CD8-positive, alpha-beta T cell (primary cell): ENCODE measurements at places on chromosomes 3 and 15.
A peak's percentile ranks its signal among the peaks of the same experiment; 100 is the strongest.

GRCh38 chr3:186318135-186318534 is 43.9 kb downstream of the DGKG start:
- no peak for DNase-seq

DNA sequence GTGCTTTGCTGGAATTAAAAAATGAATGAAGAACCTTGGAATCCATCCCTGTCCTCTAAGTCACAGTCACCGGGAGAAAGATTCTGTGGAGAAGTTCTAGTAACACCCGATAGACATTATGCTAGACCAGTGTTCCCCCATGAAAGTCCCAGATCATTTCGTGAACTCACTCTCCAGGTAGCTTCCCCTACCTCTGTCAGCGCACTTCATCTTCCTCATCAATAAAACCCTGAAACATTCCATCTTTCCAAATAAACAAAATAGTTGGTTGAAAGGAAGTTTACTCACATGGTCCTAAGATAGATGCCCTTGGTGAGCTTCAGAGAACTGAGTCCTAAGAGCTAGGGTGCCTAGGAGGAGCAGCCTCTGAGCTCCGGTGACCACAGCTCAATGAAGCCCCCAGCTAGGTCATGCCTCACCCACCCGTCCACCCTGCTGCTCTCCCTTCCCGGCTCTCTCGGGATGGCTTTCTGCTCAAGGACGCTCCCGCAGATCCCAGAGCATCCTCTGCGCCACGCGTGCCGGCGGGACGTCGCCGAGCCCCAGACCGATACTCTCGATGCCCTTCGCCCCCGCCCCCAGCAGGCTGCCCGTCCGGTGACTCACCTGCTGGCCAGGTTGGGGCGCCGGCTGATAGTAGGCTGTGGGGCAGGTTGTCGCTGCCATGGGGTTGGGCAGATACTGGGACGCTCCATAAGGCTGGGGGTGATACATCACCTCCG is 776 bp downstream of the VGLL3 start:
- no peak for DNase-seq

- DNase-seq: no peak
These were observed 24.3 kb upstream of the CP start for GRCh38 chr3:149245738-149246451.

GRCh38 chr3:95044101-95044500 is 981.2 kb downstream of the NSUN3 start:
- no peak for DNase-seq

DNA sequence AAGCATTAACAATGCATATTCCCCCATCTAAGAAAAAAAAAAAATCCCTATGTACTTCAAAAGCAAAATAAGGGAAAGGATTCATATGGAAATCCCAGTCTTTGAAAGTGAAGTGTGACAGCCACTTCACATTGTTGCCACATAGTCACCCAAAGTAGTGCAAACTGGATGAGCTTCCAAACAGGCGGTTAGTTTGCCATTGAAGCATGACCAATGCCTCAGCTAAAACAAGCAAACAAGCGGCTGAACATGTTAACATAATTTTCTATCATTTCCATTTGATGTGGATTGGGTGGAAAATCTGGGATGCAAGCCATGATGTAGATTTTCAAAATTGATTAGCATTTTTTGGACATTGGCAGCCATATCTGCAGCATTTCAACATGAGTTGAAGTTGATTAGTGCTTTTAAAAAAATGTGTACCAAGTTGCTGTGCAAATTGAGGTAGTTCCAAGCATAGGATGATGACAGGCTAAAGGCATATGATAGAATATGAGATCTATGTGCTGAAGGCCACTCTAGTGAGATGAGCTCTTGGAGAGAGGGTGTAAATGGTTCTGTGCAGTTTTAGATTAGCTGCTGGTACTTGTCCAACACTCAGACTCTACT is 405.2 kb downstream of the NR2F2 start:
- no peak for DNase-seq

DNA sequence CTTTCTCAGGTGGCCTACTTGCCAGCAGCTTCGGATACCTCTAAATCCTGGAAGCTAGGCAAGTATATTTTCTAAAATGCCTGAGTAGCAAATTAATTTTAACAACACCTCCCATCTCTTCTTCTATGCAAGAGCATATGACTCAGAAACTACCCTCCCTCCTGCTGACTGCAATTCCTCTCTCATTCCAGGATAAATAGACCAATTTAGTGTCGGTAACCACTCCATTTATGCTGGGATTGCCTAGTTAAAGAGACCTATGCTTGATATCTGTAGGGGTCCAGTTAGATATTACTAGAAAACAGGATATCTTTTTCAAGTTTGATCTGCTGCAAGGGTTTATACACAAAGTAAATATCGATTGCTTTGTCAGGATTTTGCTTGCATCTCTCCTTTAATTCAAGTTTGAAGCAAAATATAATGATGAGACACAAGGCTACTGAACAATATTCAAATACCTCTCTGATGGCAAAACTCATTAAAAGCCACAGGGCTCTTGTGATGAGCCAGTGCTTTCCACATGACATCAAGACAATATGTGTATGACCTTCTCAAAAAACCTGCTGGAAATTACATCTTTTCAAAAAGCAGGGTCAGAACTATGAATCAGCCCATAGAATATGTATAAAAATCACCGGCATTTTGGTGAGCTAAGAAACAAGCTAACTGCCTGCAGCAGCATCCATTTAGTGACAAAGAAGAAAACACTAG is 491.6 kb upstream of the NECTIN3 start:
- DNase-seq: no peak

GRCh38 chr15:68209272-68209671 is 4.1 kb upstream of the CALML4 start:
- no peak for DNase-seq

- DNase-seq: peak; percentile 65
These were observed 15.9 kb downstream of the IVD start for GRCh38 chr15:40421246-40422157.

- no peak for DNase-seq
These were observed 31.4 kb upstream of the SEC13 start for GRCh38 chr3:10352146-10352911.

- DNase-seq: no peak
These were observed 216.9 kb downstream of the ZBTB20 start for GRCh38 chr3:114929971-114930732.

- no peak for DNase-seq
These were observed 44.8 kb upstream of the UMPS start for GRCh38 chr3:124685481-124685880.

GRCh38 chr15:81183439-81183775 is 13.3 kb upstream of the IL16 start:
- DNase-seq: no peak

GRCh38 chr15:71708051-71708429 is 102.3 kb upstream of the NR2E3 start:
- DNase-seq: no peak

DNA sequence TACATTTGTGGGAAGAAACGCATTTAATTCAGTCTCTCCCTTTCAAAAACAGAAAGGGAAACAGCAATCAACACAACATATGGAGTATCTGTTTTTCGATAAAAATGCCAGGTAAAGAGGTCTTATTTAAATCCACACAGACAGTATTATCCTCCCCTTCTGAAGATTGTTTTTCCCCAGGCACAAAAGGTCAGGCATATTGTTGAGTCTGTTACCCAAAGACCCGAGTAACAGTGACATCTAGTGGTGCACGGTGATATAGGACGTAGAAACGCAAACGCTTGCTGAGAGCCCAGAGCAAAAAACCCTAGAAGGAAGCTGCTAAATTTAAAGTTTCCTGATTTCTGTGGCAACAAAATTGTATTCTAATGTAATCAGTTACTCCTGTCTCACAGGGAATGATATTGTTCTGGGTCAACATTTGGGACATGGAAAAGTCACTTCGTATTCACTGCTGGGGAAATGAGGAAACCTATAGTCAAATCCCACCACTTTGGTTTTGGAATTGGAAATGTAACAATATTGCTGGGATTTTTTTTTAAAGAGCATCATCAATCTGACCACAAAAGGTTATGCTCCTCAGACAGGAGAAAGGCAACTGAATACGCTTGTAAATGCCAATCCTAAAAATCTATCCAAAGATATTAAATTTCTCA is 312.7 kb upstream of the CCDC54 start:
- peak; percentile 71 for DNase-seq

DNA sequence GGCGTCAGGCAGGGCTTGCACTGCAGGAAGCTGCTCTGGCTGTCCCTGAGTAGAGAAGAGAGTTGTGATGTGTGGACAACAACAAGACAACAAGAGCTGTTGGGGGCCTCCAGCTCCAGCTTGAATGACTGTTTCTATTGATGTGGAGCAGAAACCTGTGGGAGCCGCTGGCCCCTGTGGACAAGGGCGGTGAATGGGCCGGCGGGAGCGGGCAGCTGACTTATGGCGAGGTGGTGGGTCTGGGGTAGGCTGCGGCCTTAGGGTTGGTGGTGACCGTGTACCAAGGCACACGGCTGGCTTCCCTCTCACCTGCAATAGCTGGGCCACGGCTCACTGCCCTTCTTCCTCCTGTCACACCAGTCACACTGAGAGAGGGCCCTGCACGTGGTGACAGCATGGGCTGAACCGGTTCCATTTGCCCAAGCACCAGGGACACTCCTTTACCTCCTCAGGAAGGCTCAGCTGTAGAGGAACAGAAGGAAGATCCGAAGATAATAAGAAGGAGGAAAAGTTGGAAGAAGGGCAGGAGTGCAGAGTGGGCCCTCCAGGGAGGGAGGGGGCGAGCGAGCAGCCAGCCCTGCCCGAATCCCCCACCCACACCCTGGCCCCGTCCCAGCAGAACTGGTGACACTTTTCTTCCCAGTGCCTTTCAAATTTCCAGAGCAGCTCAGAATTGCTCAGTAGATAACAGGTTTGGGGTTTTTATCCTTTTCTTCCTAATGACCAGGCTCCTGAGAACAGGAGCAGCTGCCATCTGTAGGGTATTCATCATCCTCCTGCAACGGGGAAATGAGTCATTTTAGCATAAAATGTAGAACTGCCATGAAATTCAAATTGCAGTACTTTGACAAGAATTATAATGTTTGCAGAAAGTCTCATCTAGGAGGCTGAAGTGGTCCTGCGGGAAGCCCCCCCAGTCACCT is 136.9 kb downstream of the TJP1 start:
- DNase-seq: no peak

- no peak for DNase-seq
These were observed at the start of gene ACOX2 for GRCh38 chr3:58536501-58537411. Gene ACOX2, minus strand, starts transcription at chr3:58537190. Its CDS starts 2,084 bp downstream, at chr3:58535106.

DNA sequence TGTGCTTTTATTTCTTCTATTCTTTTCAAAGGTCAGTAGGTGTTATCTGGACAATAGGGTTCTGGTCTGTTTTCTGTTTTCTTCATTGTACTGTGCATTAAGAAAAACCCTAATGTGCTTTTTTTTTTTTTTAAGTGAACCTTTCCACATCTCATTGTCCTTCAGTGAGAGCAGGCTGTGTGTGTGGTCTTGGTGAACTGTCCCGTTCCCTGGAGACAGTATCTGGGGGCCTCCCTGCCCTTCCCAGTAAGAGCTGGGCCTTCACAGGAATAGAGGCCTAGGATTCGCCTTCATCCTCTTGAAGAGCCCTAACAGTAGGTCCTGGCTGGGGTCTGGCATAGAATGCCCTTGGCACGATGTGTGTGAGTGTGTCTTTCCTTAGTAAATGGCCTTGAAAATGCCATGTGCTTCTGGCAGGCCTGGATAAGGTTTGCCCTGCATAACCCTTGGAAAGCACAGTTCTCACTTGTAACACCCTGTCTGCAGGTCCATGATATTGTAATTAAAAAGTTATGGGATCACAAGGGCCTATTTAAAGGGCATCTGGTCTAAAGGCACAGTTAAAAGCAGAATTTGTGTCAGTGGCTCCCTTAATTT is 81.2 kb downstream of the IGF1R start:
- DNase-seq: no peak
